Stimulated activated CD4-positive, alpha-beta T cell treated with anti-CD3 and anti-CD28 coated beads, Interleukin-15, amount 100 ng/mL, for 24 hours (primary cell): ENCODE measurements at places on chromosomes 11 and 22.

- DNase-seq: peak; percentile 76
Observed at GRCh38 chr11:44927174-44927661, 23.5 kb downstream of the TP53I11 start.

DNA sequence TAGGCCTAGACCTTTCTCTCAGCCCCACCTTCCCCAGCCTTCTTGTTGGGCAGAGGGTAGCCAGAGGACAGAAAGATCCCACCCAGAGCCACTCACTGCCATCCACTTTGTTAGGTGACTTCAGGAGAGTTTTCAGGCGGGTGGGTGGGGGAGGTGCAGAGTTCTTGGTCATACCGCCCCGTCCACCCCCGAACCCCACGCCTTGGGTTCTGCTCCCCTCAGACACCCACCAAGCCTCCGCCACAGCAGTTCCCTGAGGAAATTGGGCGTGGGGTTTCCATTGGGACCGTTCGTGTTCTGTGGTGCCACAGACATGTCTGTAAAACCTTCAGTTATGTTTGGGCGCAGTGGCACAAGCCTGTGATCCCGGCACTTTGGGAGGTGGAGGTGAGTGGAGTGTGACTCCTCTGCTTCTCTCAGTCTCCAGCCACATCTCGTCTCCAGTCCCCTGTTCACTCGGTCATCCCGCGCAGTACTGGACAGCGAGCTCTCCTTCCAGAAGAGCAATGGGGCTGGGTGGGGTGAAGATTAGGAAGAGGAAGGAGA is 1.5 kb downstream of the MIF start:
- DNase-seq: no peak

GRCh38 chr11:69403556-69404215 is 77.8 kb upstream of the LINC01488 start:
- DNase-seq: no peak

DNA sequence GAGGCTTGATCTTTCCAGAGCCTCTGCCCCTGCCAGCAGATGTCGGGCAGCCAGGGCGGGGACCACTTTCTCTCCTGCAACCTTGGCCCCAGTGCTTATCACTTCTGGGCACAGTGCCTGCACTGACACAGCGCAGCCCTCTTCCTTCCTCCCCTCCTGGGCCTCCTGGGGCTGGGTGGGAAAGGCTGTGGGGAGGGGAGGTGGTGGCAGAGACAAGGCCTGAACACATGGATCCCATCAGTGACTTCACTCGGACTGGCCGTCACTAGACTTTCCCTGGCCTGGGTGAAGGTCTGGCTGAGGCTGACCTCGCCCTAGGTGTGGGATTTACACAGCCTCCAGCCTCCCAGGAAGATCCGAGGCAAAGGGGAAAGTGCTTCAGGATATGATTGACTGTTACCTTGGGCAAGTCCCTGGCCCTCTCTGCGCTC is 68.1 kb downstream of the LRRC32 start:
- DNase-seq: no peak

GRCh38 chr11:28924004-28924403 is 815.8 kb downstream of the METTL15 start:
- no peak for DNase-seq

GRCh38 chr22:22825213-22825593 is 62.4 kb upstream of the IGLL5 start:
- no peak for DNase-seq

DNA sequence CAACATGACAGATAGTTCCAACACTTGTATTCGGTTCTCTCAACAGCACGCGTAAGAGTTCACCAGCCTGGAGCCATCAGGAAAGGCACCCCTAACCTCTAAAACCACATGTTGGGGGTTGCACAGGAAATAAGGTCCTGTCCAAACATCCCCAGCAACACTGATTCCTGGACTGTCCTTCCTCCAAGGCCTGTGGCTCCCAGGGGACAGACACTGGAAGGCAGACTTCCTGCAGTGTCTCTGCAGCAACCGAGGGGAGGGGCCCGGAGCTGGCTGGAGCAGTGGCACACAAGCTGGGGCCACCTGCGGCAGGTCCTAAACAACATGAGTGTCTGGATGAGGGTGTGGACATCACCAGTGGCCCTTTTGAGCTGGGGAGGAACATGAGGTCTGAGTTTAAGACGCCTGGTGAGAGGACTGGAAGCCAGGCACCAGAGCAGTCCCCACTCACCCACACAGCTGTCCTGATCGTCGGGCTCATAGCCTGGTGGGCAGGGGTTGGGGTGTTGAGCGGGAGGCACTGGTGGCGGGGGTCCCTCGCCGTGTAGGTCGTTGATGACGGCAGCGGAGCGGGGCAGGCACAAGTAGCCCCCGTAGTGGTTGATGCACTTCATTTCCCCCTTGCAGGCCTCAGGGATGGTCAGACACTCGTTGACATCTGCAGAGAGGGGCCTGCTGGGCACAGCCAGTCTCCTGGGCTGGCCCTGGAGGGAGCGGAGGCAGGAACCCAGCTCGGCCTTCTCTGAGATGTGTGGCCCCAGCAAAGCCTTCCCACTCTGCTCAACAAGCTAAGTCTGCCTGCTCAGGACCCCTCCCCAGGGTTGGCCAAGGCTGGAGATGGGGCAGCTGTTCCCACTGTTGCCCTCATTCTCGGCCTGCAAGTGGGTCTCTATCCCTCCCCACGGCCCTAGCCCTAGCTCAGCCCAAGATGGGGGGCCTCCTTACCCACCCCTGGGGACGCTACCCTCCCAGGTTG is 1.6 kb downstream of the EFEMP2 start:
- no peak for DNase-seq

GRCh38 chr11:58222721-58223120 is 6.0 kb downstream of the OR10Q1 start:
- no peak for DNase-seq
